Activated naive CD8-positive, alpha-beta T cell treated with anti-CD3 and anti-CD28 coated beads, Interleukin-2, amount 10 ng/mL, durations not matched to agents 7 days and 5 days (primary cell): ENCODE measurements at places on chromosomes 12 and 14. TPM values are rescaled to one million over a fixed set of nuclear protein-coding genes. Genes with fewer than 3 reads are reported as not detected.

- H3K4me3 ChIP-seq, result no peak overlapping the region
- H3K27ac ChIP-seq, result no peak overlapping the region
- no peaks in the 10 kb centered on the region for H3K4me1 ChIP-seq
- no peak for DNase-seq
- H3K36me3 ChIP-seq, result no peaks in the 10 kb centered on the region
- peaks cover 5% of the 10 kb centered on the region for H3K27me3 ChIP-seq
These were observed 106.8 kb downstream of the BBS10 start for GRCh38 chr12:76241371-76241770.

SPX gene
- total RNA-seq, result 0.23 TPM

DNA sequence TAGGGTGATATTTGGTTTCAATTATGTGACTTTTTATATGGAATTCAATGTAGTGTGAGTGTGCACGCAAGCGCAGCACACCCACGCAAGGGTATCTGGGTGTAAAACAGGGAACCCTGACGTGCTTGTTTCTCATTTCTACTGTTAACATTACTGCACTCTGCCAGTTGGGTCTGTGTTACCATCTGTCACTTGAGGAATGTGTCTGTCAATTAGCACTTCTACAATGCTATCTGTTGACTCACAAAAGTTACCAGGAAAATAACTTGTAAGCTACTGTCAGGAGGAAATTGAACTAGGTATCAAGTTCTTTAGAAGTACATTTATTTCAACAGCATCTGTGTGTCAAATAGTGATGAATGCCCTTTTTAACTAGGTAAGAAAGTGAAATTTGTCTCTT is 695.5 kb upstream of the LRFN5 start:
- DNase-seq, result no peak
- no peak overlapping the region for H3K4me3 ChIP-seq
- no peaks in the 10 kb centered on the region for H3K36me3 ChIP-seq
- no peak overlapping the region for H3K27ac ChIP-seq
- no peaks in the 10 kb centered on the region for H3K27me3 ChIP-seq

DNA sequence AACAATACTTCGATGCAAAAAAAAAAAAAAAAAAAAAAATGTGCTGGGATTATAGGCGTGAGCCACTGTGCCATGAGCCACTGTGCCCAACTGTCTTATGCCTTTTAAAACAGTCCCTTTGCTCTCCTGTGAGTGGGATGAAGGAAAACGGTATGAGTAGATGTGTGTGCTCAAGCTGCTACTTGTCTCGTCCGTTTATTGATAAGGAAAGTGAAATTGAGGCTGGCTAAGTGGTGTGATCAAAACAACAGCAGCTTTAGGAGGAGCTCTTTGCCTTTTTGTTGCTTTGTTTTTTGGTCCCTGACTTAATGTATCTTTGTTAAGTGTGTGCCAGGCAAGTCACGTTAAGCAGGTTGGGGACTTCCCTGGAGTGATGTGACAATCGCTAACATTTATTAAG is 275.9 kb downstream of the TMEM132C start:
- H3K27ac ChIP-seq, result no peak overlapping the region
- no peak for DNase-seq
- H3K27me3 ChIP-seq, result no peaks in the 10 kb centered on the region
- no peaks in the 10 kb centered on the region for H3K4me1 ChIP-seq
- H3K4me3 ChIP-seq, result no peak overlapping the region
- no peaks in the 10 kb centered on the region for H3K36me3 ChIP-seq

DNA sequence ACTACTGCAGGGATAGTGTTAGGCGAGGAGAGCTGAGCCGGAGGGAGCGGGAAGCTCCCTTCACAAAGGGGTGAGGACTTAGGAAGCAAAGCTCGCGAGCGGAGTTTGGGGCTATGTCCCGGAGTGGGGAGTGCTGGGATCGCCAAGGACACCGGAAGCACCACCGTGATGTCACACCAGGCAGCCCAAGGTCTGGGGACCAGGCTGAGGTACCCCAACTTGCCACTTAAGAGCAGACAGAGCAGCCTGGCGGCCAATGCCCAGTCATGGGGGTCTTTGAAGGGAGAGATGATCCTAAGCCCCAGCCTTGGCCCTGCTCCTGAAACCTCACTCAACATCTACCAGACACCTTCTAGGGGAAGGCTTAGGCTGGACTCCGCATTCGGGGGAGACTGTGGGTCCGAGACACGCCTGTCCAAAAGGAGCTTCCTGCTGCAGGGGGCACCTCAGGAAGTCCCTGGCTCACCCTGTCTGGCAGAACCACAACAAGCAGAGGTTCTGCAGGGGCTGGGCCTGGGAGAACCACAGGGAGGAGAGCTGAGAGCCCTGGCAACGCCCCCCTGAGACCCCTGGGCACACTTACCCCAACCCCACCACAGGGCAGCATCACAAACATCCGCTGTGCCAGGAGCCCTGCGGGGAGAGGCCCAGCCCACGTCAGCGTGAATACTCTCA is 17.8 kb downstream of the SLC48A1 start:
- peaks cover 25% of the 10 kb centered on the region for H3K36me3 ChIP-seq
- no peak for DNase-seq
- no peak overlapping the region for H3K27ac ChIP-seq
- no peak overlapping the region for H3K4me3 ChIP-seq
- H3K27me3 ChIP-seq, result no peaks in the 10 kb centered on the region

RNASE1 gene
- total RNA-seq, result 4.5 TPM

DNA sequence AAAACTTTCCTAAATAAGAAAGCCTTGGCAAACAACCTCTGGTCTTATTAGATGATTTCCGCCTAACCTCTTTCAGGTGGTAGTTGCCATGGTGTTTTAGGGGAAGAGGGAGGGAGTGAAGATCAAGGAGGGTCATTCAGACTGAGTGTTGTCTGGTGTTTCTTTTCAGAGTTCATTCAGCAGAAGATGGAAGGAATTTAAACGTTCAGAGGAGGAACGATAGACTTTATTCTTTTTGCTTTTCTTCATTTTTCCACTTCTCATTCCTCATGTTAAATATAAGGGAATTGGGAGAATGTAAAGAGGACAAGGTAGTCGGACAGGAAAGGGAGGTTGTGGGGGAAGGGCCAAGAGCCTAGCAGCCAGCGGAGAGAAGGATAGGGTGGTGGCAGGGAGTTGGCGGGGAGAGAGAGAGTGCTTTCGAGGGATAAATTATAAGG is 17.4 kb upstream of the SALL2 start:
- no peaks in the 10 kb centered on the region for H3K36me3 ChIP-seq
- H3K27me3 ChIP-seq, result peaks cover 12% of the 10 kb centered on the region
- no peaks in the 10 kb centered on the region for H3K4me1 ChIP-seq
- DNase-seq, result no peak
- no peak overlapping the region for H3K4me3 ChIP-seq

- no peak overlapping the region for H3K27ac ChIP-seq
- H3K27me3 ChIP-seq, result peaks cover 2% of the 10 kb centered on the region
- H3K4me1 ChIP-seq, result no peaks in the 10 kb centered on the region
- no peaks in the 10 kb centered on the region for H3K36me3 ChIP-seq
- H3K4me3 ChIP-seq, result no peak overlapping the region
These were observed 8.4 kb downstream of the KIF26A start for GRCh38 chr14:104146651-104147345.

PTPRB gene
- not detected for total RNA-seq

GRCh38 chr12:119681111-119681510 is 13.2 kb downstream of the PRKAB1 start:
- H3K27me3 ChIP-seq, result no peaks in the 10 kb centered on the region
- DNase-seq, result no peak
- H3K36me3 ChIP-seq, result peaks cover 38% of the 10 kb centered on the region
- peaks cover 18% of the 10 kb centered on the region for H3K4me1 ChIP-seq
- no peak overlapping the region for H3K27ac ChIP-seq

GRCh38 chr12:116955382-116956021 is 44.8 kb downstream of the FBXW8 start:
- H3K36me3 ChIP-seq, result no peaks in the 10 kb centered on the region
- H3K4me3 ChIP-seq, result no peak overlapping the region
- no peaks in the 10 kb centered on the region for H3K27me3 ChIP-seq
- DNase-seq, result no peak

DNA sequence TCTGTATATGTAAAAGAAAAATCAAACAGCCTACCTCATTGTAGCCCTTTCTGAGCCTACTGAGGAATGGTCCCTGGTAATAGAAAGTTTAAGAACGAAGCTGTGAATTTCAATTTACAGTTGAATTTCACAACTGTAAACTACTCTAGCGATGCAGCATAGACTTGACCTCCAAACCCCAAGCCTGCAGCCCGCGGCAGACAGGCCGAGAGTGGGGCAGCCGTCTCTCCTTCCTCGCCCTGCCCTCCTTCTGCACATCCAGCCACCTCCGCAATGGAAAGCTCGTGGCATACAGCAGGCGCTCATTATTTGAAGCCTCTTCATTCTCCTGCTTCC is 15.3 kb downstream of the RNASE2 start:
- peak overlapping the region; percentile 90 for H3K4me3 ChIP-seq
- peaks cover 8% of the 10 kb centered on the region for H3K4me1 ChIP-seq
- no peak for DNase-seq
- no peaks in the 10 kb centered on the region for H3K36me3 ChIP-seq
- H3K27me3 ChIP-seq, result peaks cover 40% of the 10 kb centered on the region
- H3K27ac ChIP-seq, result no peak overlapping the region

- no peaks in the 10 kb centered on the region for H3K27me3 ChIP-seq
- H3K36me3 ChIP-seq, result no peaks in the 10 kb centered on the region
- no peak overlapping the region for H3K4me3 ChIP-seq
- H3K27ac ChIP-seq, result no peak overlapping the region
- H3K4me1 ChIP-seq, result peaks cover 2% of the 10 kb centered on the region
- DNase-seq, result no peak
These were observed 55.6 kb downstream of the RASSF8 start for GRCh38 chr12:26014085-26014484.
